Esophagus squamous epithelium (tissue), 5 donors: ENCODE measurements at places on chromosomes 12 and 14. TPM values are rescaled to one million over a fixed set of nuclear protein-coding genes. Genes with fewer than 3 reads are reported as not detected.

GRCh38 chr14:50085570-50086320 lies 30.6 kb downstream of the VCPKMT start:
- H3K27ac ChIP-seq: no peak overlapping the region
- no peaks in the 10 kb centered on the region for H3K36me3 ChIP-seq
- peaks cover 14% of the 10 kb centered on the region for H3K4me1 ChIP-seq
- no peaks in the 10 kb centered on the region for H3K27me3 ChIP-seq
- no peak for DNase-seq

DNA sequence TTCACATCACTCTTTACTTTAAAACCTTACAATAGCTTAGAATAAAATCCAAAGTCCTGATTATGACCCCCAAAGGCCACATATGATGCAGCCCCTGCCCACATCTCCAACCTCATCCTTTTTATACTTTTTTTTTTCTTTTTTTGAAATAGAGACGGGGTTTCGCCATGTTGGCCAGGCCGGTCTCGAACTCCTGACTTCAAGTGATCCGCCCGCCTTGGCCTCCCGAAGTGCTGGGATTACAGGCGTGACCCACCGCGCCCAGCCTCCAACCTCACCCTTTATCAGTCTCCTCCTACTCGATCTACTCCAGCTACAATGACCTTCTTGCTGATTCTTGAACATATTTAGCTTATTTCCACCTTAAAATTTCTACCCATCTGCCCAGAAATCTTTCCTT lies 1.2 kb upstream of the MAPKAPK5 start:
- H3K27me3 ChIP-seq: no peaks in the 10 kb centered on the region
- no peak for DNase-seq
- H3K27ac ChIP-seq: peak overlapping the region; percentile 98
- H3K4me3 ChIP-seq: peak overlapping the region; percentile 93
- H3K36me3 ChIP-seq: peaks cover 25% of the 10 kb centered on the region

DNA sequence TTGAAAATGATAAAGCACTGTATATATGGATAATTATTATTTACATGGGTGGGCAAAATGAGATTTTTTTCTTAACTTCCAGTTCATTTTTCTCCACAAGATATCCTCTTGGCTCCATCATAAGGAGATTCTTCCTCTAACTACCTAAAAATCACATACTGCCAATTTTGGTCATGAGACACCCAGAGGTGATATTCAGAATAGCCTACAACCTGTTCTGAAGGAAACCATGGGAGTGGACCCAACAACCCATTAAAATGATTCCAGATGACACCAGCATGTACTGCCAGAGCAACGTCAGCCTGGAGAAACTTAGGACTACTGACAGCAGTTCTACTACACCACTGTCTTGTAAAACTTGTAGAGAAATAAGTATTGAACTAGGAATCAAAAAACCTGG lies 136.3 kb upstream of the TMPO start:
- no peak overlapping the region for H3K4me3 ChIP-seq
- H3K27ac ChIP-seq: no peak overlapping the region
- no peaks in the 10 kb centered on the region for H3K27me3 ChIP-seq
- H3K4me1 ChIP-seq: no peaks in the 10 kb centered on the region

GRCh38 chr12:3119756-3120601 lies 42.8 kb downstream of the TSPAN9 start:
- no peak overlapping the region for H3K4me3 ChIP-seq
- peak overlapping the region; percentile 58 for H3K27ac ChIP-seq
- H3K4me1 ChIP-seq: peaks cover 61% of the 10 kb centered on the region
- no peak for DNase-seq
- no peaks in the 10 kb centered on the region for H3K27me3 ChIP-seq

DNA sequence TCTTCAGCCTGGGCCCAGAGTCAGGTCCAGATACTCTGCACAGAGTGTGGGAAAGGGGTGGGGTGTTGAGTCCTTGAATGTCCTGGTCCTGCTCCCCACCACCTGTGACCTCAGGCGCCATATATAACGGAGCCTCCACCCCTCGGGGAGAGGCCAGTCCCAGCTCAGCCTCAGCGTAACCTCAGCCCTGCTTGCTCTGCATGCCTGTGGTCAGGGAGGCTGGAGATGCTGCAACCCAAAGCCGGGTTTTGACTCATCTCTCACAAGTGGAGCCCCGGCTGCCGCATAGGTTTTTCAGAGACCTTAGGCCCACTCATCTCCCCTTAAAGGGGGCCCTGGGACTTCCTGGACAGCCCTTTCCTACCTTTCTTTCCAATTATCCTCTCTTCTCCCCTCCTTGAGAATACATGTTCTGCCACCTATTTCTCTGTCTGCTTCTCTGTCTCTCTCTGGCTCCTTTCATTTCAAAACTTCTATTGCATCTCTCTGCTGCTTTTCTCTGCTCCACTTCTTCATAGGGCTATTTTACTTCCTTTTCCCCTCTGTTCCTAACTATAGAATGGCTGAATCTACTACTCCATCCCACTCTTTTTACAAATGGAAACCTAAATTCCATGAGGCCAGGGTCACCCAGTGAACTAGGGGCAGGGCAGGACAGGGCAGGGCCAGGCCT lies 1.2 kb downstream of the ITGB7 start:
- H3K4me1 ChIP-seq: peaks cover 45% of the 10 kb centered on the region
- DNase-seq: no peak
- no peak overlapping the region for H3K4me3 ChIP-seq
- no peaks in the 10 kb centered on the region for H3K27me3 ChIP-seq
- peak overlapping the region; percentile 14 for H3K27ac ChIP-seq

GRCh38 chr12:28866715-28867503 lies 282.2 kb upstream of the FAR2 start:
- no peaks in the 10 kb centered on the region for H3K27me3 ChIP-seq
- no peaks in the 10 kb centered on the region for H3K36me3 ChIP-seq
- no peak for DNase-seq
- H3K4me1 ChIP-seq: no peaks in the 10 kb centered on the region
- H3K27ac ChIP-seq: no peak overlapping the region
- no peak overlapping the region for H3K4me3 ChIP-seq

DNA sequence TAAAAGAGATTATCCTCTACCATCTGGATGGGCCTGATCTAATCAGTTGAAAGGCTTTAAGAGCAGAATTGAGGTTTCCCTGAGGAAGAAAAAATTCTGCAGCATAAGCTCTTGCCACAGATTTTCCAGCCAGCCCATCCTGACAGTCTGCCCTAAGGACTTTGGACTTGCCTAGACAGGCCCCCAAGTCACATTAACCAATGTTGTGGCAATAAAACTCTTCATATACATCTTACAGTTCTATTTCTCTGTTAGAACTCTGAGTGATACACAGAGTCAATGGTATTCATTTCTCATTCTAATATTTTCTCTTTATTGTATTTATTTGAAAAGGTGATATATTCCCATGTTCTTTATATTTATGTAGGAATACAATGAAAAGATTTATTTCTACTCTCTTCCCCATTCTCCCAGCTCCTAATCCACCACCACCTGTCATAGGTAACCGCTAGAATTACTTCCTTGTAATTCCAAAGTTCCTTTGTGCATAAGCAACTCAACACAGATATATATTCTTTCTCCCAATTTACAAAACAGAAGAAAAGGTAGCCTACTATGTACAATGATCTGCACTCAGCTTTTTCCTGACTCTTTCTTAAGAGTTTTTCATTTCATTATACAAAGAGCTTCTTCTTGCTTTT lies 182.1 kb downstream of the CAPZA3 start:
- H3K4me3 ChIP-seq: no peak overlapping the region
- H3K36me3 ChIP-seq: no peaks in the 10 kb centered on the region
- H3K27me3 ChIP-seq: no peaks in the 10 kb centered on the region
- H3K4me1 ChIP-seq: no peaks in the 10 kb centered on the region
- DNase-seq: no peak
- H3K27ac ChIP-seq: no peak overlapping the region

DNA sequence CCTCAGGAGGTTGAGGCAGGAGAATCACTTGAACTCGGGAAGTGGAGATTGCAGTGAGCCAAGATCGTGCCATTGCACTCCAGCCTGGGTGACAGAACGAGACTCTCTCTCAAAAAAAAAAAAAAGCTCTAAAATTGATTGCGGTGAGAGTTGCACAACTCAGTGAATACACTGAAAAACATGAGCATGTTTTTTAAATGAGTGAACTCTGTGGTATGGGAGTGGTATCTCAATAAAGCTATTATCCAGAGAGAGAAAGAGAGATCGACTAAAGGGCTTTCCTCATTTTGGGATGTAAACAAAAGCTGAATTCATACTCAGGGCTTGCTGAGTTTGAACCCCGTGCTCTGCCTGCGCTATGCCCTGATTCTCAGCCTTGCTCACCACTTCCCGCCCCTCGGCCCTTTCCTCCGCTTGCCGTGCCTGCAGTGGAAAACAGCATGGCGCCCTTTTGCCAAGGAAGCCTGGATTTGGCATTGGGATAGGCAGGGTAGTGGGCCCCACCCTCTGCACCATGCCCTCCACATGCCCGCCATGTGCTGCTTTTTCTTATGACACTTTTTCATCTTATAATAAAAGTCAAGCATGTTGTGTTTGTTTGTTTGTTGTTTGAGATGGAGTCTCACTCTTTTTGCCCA lies 102.5 kb downstream of the LGMN start:
- H3K4me3 ChIP-seq: no peak overlapping the region
- peaks cover 40% of the 10 kb centered on the region for H3K4me1 ChIP-seq

GRCh38 chr14:104163541-104163940 lies 25.2 kb downstream of the KIF26A start:
- H3K27me3 ChIP-seq: no peaks in the 10 kb centered on the region
- no peaks in the 10 kb centered on the region for H3K36me3 ChIP-seq
- H3K27ac ChIP-seq: no peak overlapping the region
- DNase-seq: no peak

- H3K27me3 ChIP-seq: no peaks in the 10 kb centered on the region
- no peaks in the 10 kb centered on the region for H3K4me1 ChIP-seq
- H3K27ac ChIP-seq: no peak overlapping the region
- no peaks in the 10 kb centered on the region for H3K36me3 ChIP-seq
- no peak for DNase-seq
Measured at GRCh38 chr12:23455283-23455682, 494.2 kb downstream of the SOX5 start.

DNA sequence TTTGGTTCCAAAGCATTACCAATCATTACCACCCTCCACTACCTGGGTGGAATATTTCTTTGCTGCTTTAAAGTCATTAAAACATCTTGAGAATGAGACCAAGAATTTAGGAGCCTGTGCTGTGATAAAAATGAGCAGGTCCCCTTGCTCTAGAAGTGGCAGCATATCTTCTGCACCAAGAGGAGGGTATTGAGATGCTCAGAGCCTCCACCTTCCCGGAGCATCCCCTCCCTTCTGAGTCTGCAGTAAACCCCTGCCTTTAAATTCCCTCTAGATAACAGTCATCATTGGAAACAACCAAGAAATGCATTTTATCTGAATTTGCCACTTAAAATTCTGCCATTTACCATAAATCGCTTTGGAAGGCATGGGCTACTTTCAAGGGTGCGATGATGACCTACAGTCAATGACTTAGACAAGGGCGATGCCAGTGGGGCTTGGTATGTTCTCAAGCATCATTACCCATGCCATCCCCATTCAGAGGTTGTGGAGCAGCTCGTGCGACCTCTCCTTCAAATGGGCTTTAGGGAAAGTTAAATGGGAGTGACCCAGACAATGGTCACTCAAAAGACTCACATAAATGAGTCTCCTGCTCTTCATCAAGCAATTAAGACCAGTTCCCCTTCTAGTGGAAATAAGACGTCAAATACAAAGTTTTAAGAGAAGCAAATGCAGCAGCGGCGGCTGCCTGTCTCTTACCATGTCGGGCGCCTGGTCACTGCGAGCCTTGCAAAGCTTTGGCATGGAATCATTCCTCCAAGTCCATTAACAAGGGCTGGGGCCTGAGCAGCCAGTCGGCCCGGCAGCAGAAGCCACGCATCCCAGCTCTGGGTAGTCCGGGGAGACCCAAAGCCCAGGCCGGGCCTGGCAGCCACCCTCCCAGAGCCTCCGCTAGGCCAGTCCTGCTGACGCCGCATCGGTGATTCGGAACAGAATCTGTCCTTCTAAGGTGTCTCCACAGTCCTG lies 334.5 kb downstream of the TMEM121 start:
- DNase-seq: no peak
- no peak overlapping the region for H3K4me3 ChIP-seq
- no peaks in the 10 kb centered on the region for H3K4me1 ChIP-seq
- no peaks in the 10 kb centered on the region for H3K36me3 ChIP-seq
- no peaks in the 10 kb centered on the region for H3K27me3 ChIP-seq

- no peaks in the 10 kb centered on the region for H3K4me1 ChIP-seq
- no peak overlapping the region for H3K27ac ChIP-seq
- no peak for DNase-seq
- no peaks in the 10 kb centered on the region for H3K27me3 ChIP-seq
- no peaks in the 10 kb centered on the region for H3K36me3 ChIP-seq
Measured at GRCh38 chr12:46898989-46899388, 73.2 kb upstream of the SLC38A4 start.

GRCh38 chr14:83664389-83664788 lies 1865.6 kb upstream of the FLRT2 start:
- H3K4me3 ChIP-seq: no peak overlapping the region
- no peaks in the 10 kb centered on the region for H3K4me1 ChIP-seq
- H3K27ac ChIP-seq: no peak overlapping the region
- H3K27me3 ChIP-seq: no peaks in the 10 kb centered on the region
- no peaks in the 10 kb centered on the region for H3K36me3 ChIP-seq

DNA sequence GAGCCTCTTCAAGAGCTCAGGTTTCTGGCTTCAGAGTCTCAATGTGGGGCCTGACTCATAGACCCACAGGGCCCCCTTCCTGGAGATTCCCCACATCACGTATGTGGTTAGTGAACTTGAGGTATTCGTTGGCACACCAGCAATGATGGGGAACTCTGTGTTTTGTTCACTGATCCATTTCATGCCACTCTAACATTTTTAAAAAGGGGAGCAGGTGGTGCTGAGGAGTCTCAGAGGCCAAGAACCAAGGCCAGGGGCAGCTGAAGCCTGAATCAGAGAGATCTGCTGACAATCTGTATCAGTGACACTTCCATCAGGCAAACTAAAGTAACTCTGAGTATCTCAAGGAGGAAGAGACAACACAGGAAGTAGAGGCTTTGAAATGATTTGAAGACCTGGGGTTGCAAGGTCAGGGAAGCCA lies 323.4 kb downstream of the VRK1 start:
- no peak for DNase-seq
- H3K4me1 ChIP-seq: no peaks in the 10 kb centered on the region
- H3K4me3 ChIP-seq: no peak overlapping the region
- no peaks in the 10 kb centered on the region for H3K36me3 ChIP-seq
- no peaks in the 10 kb centered on the region for H3K27me3 ChIP-seq

GRCh38 chr14:65627315-65627714 lies 214.8 kb downstream of the FUT8 start:
- H3K36me3 ChIP-seq: peaks cover 23% of the 10 kb centered on the region
- DNase-seq: no peak
- no peaks in the 10 kb centered on the region for H3K4me1 ChIP-seq
- no peaks in the 10 kb centered on the region for H3K27me3 ChIP-seq
- H3K27ac ChIP-seq: no peak overlapping the region

- H3K4me1 ChIP-seq: peaks cover 14% of the 10 kb centered on the region
- DNase-seq: no peak
- no peak overlapping the region for H3K4me3 ChIP-seq
- H3K27ac ChIP-seq: no peak overlapping the region
Measured at GRCh38 chr14:52891800-52892199, 59.0 kb downstream of the FERMT2 start.

- no peaks in the 10 kb centered on the region for H3K27me3 ChIP-seq
- H3K4me1 ChIP-seq: no peaks in the 10 kb centered on the region
- DNase-seq: no peak
- no peaks in the 10 kb centered on the region for H3K36me3 ChIP-seq
- H3K4me3 ChIP-seq: no peak overlapping the region
- H3K27ac ChIP-seq: peak overlapping the region; percentile 2
Measured at GRCh38 chr14:68016255-68016914, 196.8 kb downstream of the RAD51B start.

The MPHOSPH9 gene
- total RNA-seq: 22.9 TPM

The PRB2 gene
- total RNA-seq: not detected

The ADAM20 gene
- 1.1 TPM for total RNA-seq

The PRR4 gene
- total RNA-seq: 0.76 TPM

The BHLHE41 gene
- 1.1 TPM for total RNA-seq

The FGF23 gene
- not detected for total RNA-seq

The PLA2G1B gene
- not detected for total RNA-seq

The LRRC43 gene
- not detected for total RNA-seq

The RPAP3 gene
- total RNA-seq: 7.7 TPM

The FAM181A gene
- not detected for total RNA-seq
